ENCODE measurements at places on chromosomes 11 and 22.

- no peak for DNase-seq
These were observed 29.5 kb downstream of the PPFIBP2 start for GRCh38 chr11:7543302-7543701.

GRCh38 chr22:39446239-39446721 lies 10.5 kb upstream of the MGAT3 start:
- DNase-seq: no peak

GRCh38 chr11:59528711-59529110 lies 17.4 kb downstream of the OR4D9 start:
- DNase-seq: no peak

GRCh38 chr11:124946735-124947141 lies 7.3 kb upstream of the CCDC15 start:
- DNase-seq: no peak

DNA sequence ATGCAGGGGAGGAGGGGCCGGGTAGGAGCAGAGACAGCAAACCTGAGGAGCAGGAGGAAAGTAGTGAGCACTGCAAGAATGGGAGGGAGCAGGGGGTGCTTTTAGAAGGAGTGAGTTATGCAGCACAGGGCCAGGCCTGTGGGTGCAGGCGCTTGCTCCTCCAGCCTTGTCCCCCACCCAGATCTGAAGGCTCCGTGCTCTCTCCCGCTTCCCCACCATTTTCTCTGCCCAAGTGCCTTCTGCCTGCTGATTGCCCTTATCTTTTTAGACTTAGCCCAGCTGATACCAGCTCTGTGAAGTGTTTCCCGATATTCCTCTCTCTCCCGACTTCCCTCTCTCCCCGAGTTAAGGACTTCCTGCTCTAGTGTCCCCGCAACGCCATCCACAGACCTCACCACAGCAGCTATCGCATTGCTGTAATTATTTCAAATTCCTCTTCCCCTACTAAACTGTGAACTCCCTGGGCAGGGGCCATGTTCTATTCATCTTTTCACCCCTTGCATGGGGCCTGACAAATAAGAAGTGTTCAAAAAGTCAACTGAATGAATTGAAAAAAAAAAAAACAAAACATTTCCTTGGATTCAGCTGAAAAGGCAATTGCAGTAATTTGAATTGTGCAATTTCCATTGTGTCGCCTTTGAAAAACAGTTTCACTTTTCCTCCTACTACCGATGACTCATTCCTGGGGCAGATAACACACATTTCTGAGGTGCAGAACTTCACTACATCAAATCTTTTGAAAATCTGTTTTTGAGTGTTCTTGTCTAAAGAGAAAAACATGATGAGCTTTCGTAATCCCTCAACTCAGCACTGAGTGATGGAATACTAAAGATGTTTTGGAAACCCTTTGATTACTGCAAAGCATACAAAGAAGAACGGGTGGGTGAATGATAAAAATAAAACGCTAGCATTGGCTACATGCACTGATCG lies 69.7 kb upstream of the BMAL1 start:
- peak; percentile 86 for DNase-seq

DNA sequence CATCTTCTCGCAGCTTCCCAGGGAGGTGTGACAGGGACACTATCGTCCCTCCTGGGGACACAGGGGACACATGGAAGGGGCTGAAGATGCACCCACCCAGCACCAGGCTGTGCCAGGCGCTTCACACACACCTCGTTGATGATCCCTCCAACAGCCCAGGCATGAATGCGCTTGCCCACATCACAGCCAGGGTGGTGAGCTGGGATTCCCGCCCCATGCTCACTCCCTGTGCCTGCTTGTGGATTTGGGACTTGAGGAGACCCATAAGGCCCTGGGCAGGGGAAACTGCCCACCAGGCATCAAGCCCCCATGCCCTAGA lies 57.8 kb downstream of the OTOG start:
- DNase-seq: no peak

DNA sequence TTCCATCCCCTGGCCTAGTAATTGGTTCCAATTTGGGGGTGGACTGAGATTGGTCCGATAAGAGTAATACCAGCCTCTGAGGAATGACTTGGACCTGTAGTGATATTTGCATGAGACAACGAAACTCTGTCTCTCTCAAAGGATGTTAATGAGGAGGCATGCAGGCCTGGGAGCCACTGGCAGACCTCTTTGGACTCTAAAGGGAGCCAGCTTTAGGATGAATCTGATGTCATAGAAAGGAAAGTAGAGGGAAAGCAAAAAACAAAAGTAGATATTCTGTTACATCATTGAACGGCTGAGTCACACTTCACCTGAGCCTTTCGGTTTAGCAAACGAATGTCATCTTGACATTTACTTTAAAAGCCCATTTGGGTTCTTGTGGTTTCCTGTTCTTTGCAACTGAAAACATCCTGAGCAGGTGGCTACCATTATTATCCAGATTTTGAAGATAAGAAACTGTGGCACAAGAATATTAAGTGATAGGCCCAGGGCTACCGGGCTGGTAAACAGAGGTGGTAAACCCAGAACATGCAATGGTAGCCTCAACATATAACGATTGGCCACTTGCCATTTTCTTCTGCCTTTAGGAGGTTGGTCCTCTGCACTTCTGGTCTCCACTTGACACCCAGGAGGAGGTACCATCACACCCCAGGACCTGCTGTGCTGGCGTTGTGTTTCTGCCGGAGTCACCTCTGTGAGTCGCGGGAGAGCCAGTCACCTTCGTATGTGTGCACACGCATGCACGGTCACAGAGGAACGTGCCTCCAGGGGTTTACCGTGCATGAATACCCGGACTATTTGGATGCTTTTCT lies 42.7 kb downstream of the RTL6 start:
- no peak for DNase-seq

- no peak for DNase-seq
These were observed 190.4 kb downstream of the MAML2 start for GRCh38 chr11:96152623-96153022.

DNA sequence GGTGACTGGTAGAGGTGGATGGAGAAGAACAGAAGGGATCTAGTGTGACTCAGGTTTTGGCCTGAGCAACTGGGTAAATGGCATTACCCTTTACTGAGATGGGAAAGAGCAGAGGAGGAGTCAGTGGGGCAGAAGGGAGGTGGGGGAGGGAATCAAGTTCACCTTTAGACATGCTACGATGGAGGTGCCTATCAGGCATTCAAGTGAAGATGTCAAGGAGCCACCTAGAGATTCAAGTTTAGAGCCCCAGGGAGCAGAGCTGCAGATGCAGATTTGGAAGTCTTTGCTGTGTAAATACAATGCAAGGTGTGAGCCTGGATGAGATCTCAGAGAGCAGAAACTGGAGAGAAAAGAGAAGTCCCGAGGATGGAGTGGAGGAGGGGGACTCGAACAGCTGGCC lies 979 bp upstream of the MOGAT2 start:
- DNase-seq: no peak

DNA sequence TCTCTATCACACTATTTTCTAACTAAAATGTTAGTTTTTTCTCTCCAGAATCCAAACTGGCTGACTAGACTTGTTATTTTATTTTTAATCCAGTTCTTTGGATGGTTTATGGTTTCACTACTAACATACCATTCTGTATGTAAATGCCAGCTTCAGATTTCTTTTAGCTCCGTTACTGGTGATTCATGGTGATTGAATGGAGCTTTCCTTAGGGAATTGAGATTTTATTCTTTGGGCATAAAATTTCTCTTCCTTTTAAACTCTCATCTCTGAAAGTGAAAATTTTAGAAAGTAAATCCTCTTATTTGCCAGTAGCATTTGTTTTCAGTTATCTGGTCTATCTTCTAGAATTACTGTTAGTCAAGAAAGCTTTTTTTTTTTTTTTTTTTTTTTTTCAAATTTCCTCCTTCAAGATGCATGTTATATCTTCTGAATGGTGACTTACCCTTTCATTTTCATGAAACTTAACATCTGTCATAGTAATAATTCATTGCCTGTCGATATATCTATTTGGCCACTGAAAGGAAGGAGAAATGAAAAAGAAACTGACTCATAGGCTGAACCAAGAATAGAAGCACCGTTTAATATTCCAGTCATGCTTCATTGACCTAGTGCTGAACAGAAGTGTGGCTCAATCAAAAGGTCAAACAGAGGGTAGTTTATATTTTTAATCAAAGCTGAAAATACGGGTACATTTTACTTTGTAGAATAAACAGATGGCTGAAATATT lies 6.4 kb downstream of the ENDOD1 start:
- DNase-seq: peak; percentile 91

- no peak for DNase-seq
These were observed 30.0 kb downstream of the FSHB start for GRCh38 chr11:30260813-30261212.

DNA sequence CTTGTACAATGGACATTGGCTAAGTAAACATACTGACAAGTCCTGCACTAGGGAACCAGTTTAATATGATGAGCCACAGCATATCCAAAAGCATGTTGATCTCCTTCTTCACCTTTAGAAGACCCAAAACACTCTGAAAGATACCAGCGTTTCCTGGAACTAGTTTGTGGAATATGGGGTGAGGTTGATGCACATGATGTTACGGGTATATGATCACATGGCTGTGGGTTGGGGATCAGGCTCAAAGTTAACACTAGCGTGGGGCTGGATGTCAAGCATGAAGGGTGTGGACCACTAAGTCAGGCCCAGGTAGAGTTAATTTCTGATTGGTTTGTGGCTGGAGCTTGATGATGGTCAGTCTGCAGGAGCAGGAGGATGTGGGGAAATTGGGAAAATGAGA lies 9.0 kb downstream of the IGLL5 start:
- no peak for DNase-seq

- no peak for DNase-seq
These were observed 31.2 kb downstream of the CD82 start for GRCh38 chr11:44596525-44597276.

- peak; percentile 72 for DNase-seq
These were observed 51.9 kb upstream of the PTPRJ start for GRCh38 chr11:47928426-47928825.

DNA sequence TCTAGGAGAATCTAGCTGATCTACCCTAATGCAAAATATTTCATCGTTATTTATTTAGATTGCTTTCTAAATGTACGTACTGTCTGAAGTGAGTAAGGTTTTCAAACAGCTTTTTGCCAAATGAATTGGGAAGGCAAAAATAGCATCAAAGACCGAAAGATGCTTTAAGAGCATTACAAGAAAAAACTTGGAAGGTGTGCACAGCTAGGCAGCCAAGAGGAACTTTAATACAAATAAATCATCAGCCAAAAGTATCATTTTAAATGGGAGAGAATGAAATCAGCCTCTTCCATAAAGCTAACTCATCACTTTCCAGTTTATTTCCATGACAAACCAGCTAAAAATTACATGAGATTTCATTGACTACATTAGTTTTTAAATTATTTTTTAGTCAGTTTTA lies 30.2 kb upstream of the CFAP300 start:
- no peak for DNase-seq

DNA sequence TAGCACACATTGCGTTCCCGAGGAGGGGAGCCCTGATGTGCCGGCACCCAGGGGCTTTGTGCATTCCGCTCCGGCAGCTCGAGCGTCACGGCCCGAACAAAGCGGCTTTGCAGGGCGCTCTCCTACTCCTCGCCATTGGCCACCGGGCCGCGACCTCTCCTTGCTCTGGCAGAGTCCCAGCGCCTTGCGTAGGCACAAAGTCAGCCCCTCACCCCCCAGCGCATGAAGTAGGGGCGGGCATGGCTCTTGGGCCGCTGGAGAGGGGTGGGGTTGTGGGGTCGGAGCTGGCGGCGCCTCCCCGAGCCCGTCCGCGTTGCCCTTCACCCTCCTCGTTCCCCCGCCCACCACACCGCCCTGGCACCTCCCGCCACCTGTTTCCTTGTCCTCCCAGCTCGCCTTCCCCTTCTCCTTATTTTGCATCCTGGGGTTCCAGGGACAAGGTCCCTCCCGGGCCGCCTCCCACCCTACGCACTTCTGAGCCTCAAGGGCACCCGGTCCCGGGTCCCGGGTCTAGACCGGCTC lies 753 bp upstream of the PPARA start:
- DNase-seq: no peak

DNA sequence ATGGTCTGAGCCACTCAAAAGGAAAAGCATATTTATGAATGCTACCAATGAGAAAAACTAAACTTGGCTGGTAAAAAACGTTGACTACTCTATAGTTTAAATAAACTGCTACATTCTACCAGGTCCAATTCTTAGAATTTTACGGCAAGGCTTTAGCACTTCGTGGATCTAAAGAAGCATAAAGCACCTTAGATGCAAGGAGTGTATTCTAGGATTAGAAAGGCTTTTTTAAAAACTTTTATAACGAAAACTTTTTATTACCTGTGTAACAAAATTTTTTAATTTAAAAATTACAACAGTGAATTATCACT lies 13.9 kb downstream of the PHF21A start:
- no peak for DNase-seq

DNA sequence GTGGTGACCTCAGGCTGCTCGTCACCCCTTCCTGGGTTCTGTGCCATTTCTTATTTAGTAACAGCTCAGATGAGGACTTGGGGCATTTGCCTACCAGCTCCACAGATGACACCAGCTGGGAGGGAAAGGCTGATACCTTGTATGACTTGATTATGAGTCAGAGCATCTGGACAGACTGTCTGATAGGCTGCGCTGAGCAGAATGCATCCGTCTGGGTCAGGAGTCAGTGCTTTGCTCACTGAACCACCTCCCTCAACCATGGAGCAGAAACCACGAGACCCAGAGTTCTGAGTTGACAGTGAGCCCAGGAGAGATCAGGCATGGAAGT lies 6.8 kb downstream of the ST14 start:
- DNase-seq: peak; percentile 15

DNA sequence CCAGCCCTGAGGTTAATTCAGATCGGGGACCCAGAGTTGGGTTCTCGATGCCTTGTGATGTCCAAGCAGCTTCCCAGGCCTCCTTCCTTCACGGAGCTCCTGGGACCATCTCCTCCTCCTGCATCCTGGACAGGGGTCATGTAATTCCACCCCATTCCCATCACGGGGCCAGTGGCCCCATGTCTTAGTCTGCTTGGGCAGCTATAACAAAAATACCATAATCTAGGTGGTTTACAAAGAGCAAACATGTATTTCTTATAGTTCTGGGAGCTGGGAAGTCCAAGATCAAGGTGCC lies 41.7 kb upstream of the PRDM11 start:
- DNase-seq: no peak

GRCh38 chr11:12564012-12564411 lies 110.2 kb upstream of the TEAD1 start:
- DNase-seq: no peak

GRCh38 chr11:65208785-65209710 lies 27.3 kb downstream of the CAPN1 start:
- peak; percentile 47 for DNase-seq

Data from MV-4-11 (cell line).